ENCODE measurements at places on chromosomes 7 and 10.

DNA sequence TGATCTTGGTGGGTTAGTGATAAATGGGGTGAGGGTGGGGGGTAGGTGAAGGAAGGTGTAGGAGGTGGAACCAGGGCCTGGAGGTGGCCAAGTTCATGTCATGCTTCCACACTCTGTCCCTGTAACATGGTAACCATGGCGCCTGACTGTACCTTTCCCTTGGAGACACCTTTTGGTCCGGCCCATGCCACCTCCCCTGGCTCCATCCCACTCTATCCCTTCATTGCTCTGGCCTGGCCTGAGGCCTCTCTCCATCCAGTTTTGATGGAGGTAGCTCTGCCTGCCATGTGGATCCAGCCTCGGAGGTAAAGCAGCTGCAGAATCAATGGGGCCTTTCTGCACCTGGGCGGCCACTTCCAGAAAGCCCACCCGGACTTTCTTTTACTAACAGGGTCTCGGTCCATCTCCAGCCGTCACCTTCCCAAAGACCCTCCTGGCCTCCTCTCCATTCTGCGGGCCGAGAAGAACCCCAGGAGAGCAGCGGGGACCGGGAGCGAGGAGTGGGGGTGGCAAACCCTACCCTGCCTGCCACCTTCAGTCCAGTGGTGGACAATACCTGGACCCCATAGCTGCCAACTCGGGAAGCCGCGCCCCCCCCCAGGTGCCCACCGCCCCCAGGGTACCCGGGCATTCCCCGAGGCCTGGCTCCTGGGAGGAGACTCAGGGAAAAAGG, 504 bp upstream of the TRRAP start:
- no peak for DNase-seq

- DNase-seq, result peak; percentile 35
These were observed 1.3 kb downstream of the PTN start for GRCh38 chr7:137342265-137342664.

GRCh38 chr7:29565224-29565630, 1.6 kb downstream of the PRR15 start:
- DNase-seq, result peak; percentile 67

DNA sequence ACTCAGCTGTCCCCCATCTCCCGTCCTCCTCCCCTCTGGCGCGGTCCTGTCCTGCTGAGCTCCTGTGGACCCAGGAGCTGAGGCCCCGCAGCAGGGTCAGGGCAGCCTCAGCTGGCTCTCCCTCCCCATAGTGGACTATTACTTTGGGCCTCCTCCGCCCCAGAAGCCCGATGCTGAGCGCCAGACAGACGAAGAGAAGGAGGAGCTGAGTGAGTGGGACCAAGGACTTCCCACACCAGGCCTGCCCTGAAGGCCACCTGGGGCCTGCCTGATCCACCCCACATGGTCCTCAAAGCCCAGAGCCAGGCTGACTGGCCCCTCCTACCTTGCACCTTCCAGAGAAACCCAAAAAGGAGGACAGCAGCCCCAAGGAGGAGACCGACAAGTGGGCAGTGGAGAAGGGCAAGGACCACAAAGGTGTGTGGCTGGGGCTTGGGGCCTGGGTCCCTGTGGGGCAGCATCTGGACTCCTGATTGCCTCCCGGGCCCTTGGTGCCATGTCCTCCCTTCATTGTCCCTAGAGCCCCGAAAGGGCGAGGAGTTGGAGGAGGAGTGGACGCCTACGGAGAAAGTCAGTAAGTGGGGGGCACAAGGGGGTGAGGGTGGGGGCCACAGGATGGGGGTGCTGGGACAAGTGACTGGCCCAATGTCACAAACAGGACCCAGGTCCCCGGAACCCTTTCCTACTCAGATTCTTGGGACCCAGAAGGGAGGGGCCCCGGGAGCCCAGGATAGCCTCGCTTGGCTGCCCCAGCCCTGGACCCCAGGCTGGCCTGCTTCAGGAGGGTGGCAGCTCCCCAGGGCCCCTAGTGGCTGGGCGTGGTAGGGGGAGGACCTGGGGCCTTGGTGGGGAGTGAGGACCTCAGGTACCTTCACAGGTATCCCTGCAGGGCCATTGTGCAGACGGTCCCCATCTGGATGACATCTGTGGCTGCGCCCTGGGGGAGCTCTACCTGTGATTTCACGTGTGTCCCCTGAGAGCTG, 4.9 kb downstream of the AEBP1 start:
- no peak for DNase-seq

DNA sequence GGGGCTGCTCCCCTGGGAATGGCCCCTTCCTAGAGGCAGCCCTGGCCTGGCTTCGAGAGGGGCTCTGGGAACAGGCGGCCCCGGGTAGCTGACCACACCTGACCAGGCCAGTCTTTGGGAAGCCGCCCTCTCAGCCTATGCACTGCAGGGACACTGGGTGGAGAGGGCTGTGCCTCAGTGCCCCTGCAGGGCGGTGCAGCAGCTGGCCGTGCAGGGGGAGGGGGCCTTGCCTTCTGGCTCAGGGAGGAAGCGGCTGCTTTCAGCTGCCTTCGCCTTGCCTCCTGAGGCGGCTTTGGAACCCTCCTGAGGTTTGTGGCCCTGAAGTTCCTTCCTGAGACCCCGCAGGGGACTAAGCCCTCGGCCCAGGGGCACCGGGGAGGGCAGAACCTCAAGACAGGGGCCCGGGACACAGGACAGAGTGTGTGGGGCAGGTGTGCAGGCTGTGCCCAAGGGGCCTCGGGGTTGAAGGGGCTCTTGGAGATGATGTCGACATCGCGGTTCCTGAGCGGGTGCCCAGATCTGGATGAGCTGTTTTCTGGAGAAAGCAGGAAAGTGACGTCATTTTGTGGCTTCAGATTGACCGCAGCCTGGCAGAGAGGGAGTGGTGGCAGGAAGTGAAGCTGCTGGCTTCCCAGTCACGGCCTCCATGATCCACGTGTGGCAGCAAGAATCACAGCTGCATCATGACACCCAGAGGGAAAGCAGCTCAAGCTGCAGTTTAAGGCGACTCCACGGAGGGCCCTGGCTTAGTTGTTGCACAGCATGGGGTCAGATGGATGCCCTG, 17.7 kb downstream of the ADAM8 start:
- peak; percentile 98 for DNase-seq

- DNase-seq, result no peak
These were observed 69.2 kb downstream of the SDK1 start for GRCh38 chr7:3370068-3370830.

DNA sequence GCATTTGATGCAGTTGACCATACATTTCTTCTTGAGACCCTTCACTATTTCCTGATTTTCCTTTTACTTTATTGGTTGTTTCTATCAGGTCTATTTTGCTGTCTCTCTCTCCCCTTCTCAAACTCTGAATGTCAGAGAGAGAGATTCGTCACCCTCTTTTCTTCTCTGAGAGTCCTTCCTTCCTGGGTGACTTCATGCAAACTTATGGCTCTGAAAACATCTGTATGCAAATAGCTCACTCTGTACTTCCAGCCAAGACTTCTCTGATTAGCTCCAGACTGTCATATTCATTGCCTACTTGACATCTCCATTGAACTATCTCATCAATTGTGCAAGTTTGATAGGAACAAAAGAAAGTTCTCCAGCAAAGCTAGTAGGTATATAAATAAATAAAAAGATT, 191.7 kb upstream of the KLF6 start:
- no peak for DNase-seq

- no peak for DNase-seq
These were observed 16.3 kb upstream of the HNRNPH3 start for GRCh38 chr10:68315582-68315981.

GRCh38 chr10:1138529-1138928, 82.3 kb downstream of the WDR37 start:
- DNase-seq, result no peak

DNA sequence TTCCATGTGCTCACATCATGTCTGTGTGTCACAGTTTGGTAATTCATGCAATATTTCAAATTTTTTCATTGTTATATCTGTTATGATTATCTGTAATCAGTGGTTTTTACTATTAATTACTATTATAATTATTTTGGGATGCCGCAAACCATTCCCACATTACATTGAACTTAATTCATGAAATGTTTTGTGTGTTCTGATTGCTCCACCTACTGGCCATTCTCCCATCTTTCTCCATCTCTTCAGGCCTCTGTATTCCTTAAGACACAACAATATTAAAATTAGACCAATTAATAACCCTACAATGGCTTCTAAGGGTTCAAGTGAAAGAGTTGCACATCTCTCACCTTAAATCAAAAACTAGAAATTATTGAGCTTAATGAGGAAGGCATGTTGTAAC, 398.5 kb downstream of the PCDH15 start:
- peak; percentile 17 for DNase-seq
